RWPE1 (cell line): ENCODE measurements at places on chromosomes 5 and 9.

DNA sequence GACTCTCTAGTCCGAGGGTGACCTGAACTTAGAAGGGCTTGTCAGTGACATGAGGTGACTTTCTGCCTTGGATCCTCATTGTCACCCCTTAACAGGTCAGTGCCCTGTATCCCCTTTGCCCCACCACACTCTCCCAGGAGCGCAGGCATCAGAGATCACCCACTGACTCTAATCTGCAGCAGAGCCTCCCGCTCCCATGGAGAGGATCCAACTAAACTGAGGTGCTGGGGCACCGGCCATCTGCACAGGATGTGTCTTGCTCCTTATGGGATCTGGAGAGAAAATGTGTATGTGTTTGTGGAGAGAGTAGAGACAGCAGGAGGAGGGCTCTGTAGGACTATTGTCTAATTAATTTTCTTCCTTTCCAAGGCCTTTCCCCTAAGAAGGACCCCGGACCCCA lies 213.7 kb downstream of the ROR2 start:
- no peak for DNase-seq

- DNase-seq: no peak
Observed at GRCh38 chr9:4238522-4238921, 61.3 kb downstream of the GLIS3 start.

DNA sequence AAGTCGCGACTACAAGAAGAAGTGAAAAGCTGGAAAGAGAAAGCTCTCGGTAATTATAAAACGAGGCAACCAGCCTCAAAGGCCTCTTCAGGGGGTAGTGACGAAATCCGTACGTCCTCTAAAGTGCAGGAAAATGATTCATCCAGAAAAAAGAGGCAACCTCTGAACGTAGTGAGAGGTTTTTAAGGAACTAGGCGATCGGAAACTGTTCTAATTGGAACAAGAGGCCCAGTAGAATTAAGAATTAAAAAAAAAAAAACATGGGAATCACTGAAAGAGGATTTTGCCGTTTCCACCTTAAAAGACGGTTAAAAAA lies 1.0 kb downstream of the CSNK1A1 start:
- peak; percentile 54 for DNase-seq

- peak; percentile 78 for DNase-seq
Observed at GRCh38 chr5:153896117-153896516, 142.6 kb downstream of the FAM114A2 start.

DNA sequence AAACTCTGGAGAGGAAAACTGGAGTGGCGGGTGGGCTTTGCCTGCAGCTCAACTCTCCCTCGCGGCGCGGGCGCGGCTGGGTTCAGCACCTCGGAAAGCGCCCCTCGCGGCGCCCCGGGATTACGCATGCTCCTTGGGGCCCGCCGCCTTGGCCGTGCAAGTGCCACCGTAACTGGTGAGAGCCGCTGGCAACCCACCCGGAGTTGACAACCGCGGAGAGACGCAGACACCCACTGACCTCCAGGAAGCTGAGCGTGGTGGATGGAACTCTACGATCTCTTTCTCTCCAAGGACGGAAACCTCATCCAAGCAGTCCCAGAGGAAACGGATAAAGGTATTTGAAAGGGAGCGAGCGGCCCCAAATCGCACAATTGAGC lies 194 bp upstream of the RXFP3 start:
- peak; percentile 14 for DNase-seq

DNA sequence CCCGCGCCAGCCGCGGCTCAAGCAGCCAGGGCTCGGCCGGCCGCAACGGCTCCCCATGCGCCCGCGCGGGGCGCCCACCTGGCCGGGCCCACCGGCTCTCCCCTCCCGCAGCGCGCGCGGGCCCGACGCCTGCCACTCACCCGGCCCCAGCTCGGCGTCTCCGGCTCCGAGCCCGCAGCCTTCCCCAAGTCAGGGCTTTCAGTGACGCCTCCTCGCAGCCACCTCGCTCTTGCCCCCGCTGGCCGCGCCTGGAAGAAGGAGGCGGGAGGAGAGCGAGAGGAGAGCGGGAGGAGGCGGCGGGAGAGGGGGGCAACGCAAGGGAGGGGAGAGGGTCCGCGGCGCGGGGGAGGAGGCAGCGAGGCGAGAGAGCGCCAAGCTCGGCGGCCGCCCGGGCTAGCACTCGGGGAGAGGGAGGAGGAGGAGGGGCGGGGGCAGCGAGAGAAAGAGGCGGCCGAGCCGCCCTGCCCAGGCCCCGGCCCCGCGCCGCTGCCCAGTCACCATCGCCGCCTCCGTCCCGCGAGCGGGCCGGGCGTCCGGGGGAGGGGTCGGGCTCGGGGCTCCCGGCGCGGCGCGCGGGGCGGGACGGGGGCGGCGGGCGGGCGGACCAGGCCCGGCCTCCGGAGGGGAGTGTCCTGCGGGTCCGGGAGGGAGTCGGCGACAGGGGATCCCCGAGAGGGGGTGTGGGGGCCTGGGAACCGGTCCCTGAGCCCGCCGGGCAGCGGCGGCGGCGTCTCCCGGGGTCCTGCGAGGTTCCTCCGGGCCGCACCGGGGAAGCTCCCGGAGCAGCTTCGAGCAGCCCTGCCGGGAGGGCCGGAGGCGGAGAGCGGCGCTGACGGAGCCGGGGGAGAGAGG lies at the start of gene LHFPL2:
Gene LHFPL2, minus strand, starts transcription at position 414 of the 852 bp plus-strand sequence. CDS start 138,559 bp downstream, outside the sequence.
- DNase-seq: peak; percentile 71

DNA sequence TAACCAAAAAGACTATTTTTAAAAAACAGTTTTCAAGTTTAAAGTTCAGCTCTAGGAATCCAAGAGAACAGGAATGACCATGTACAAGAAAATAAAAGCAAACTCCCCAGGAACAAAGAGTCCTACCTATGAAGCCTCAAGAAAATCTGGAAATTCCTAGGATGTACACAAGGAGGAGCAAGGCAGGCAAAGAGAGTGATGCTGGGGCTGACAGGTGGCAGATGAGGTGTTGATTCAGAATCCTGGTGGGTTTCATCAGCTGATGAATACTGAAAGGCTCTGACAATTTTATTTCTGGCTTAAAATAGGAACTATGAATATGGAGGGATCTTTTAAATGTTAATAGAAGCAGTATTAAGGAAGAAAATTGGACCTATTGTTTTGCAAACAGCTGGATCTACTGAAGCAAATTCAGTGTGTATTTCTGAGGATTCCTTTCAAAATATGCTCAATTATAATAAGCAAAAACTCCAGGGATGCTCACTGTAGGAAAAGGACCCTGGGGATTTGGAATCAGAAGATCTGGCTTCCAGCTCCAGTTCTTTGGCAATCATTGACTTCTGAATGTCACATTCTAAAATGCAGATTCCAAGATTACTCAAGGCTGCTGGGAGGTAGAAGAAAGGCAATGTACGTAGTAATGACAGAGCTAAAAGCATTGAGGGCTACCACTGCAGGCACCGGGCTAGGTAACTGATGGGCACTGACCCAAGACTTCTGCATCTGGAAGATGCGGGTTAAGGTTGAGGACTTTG lies 28.0 kb upstream of the SH3RF2 start:
- peak; percentile 31 for DNase-seq

- DNase-seq: no peak
Observed at GRCh38 chr5:65034813-65035209, 266.1 kb downstream of the CWC27 start.

- DNase-seq: peak; percentile 56
Observed at GRCh38 chr5:54883374-54884194, 101.8 kb downstream of the ESM1 start.

DNA sequence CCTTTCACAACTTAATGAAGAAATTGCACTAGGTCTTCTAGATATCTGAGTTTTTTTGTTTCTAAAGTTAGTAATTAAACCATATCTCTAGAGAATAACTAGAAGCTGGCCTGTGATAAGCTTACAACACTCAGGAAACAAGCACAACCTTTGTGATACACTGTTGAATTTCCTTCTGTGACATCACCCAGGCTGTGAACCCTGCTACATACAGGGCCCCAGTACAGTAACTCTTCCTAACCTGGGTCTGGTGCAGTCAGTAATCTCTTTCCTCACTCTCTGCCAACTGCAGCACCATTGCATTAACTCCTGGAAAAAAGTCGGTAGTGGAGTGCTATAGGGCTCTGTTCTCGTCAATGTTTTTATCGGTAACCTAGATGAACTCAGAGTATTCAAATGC lies 10.6 kb upstream of the IGFBPL1 start:
- DNase-seq: no peak

DNA sequence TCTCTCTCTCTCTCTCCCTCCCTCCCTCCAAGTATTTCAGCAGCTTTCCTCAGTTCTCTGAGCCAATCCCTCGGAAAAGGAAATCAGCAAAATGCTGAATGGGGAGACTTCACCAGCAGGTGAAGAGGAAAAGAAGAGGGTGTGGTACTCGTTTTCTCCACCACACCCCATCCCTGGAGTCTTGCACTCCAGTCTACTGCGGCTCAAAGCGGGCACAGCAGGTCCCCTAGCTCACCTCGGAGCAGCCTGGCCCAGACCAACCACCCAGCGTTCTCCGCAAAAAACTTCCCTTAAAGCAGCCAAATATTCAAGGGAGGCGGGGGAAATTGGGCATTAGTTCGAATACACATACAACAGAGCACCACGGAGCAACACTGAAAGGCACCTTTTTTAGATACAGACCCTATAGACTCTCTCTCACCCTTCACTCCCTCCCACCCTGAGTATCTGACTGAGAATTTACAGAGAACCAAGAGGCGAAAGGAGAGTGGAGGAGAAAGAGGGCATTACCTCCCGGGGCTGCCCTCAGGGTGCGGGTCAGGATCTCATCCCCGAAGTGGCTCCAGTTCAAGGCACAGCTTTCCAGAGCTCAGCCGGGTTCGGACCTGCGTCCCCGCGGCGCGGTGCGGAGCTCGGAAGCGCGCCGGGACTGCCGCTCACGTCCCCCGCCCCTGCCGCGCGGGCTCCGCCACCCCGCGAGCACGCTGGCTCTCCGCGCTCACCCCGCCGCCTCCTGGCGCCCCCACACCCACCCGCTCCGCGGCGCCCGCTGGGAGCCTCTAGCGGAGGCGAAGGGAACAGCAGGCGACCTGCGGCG lies 1638.5 kb upstream of the C9orf72 start:
- peak; percentile 68 for DNase-seq

GRCh38 chr5:10674096-10674495 lies 86.9 kb downstream of the DAP start:
- no peak for DNase-seq

DNA sequence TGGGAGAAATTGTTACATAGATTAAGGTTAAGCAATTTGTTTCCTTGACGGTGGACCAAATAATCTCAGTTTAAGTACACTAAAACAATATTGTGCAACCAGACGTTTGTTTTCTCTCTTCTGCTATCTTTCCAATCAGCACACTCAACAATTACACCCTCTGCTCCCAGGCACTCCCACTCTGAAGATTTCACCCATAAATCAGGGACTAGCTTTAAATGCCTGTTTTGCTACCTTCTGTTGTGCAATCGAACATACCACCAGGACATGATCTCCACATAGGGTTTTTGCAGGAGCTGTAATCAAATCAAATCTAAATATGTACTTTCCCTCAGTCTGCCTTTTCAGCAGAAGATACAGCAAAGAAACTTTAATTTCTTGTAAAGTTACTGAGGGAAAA lies 405.8 kb upstream of the TLE4 start:
- DNase-seq: no peak

GRCh38 chr9:93012963-93013855 lies 45.3 kb upstream of the SUSD3 start:
- DNase-seq: no peak

DNA sequence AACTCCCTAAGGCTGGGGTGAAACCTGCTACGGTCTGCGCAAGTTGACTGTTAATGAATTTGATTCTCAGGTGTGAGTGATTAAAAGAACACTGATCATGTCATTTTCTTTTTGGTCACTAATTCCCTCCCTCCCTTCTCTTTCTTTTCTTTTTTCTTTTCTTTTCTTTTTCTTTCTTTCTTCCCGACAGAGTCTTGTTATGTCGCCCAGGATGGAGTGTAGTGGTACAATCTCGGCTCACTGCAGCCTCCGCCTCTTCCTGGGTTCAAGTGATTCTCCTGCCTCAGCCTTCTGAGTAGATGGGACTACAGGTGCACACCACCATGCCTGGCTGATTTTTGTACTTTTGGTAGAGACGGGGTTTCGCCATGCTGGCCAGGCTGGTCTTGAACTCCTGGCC lies 2.6 kb downstream of the ANXA1 start:
- DNase-seq: no peak
